NCI-H1930 (cell line): ENCODE measurements at places on chromosomes 5 and 9.

DNA sequence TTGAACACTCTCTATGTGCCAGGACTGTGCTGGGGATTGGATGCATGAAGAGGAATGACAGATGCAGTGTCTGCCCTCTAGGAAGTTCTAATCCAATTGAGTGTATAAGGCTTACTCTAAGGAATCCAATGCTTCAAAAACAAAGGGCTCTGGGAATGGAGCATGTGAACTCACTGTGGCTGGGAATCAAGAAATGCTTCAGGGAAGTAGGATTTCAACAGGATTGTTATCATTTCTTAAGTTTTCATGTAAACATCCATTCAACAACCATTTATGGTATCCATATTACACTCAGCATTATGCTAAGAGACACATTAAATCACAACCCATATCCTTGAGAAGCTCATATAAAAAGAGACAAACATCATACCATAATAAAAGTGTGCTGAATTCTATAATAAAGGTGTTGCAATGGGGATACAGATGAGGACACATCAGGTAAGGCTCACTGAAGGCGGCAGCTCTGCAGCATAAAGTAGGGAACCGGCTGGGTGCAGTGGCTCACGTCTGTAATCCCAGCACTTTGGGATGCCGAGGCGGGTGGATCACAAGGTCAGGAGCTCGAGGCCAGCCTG is 11.3 kb downstream of the SIL1 start:
- no peak for DNase-seq

DNA sequence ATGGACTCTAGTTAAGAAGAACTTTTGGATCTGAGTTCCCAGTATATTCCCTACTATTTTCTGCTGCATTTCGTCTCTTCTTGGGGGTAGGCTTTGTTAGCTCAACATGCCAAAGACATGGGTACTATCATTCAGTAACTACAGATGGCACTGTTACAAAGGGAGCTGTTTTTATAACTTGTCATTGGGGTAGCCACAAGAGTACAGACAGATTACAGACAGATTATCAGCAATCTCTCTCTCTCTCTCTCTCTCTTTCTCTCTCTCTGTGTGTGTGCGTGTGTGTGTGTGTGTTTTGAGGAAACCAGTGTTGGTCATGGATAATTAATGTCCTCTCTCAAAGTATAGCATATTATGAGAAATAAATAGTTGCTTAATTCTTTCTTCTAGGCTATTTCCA is 116.1 kb downstream of the WDR70 start:
- no peak for DNase-seq

- DNase-seq, result no peak
These were observed 12.2 kb upstream of the PRXL2C start for GRCh38 chr9:96667363-96667728.

DNA sequence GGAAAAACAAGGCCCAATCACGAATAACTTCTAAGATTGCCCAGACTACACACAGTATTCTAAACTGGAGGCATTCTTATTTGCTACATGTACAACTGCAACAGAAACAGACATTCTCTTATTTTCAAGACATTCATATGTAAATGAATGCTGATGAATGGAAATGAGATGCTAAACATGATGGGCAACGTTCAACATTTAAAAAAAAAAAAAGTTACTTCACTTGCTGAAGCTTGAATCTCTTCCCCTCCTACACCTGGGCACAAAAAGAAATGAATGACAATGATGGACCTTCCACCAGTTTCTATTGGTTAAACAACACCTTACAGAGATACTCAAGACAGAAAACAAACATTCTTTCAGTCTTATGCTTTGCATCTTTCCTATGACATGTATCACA is 160.5 kb downstream of the BNC2 start:
- no peak for DNase-seq

DNA sequence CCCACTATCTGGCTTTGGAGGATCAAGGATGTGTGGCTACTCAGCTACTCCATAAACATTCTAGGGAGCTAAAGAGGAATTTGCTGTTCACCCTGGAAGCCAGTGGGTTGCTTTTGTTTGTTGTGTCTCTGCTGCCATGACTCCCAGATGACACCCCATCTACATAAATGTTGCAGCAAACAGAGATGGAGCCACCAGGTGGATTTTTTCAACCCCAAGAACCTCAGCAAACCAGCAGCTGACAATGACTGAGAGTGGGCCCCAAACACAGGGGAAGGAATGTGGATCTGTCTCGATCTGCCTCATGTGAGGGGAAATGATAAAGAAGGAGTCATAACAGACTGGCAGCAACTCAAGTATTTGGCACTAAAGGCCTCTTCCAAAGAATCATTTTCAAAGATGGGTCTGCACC is 132.7 kb upstream of the TNC start:
- no peak for DNase-seq

- no peak for DNase-seq
These were observed 558 bp downstream of the SHROOM1 start for GRCh38 chr5:132829742-132830435.

GRCh38 chr5:69432412-69433206 is 17.7 kb downstream of the MARVELD2 start:
- DNase-seq, result no peak

- no peak for DNase-seq
These were observed 9.7 kb downstream of the TRIM7 start for GRCh38 chr5:181195249-181195761.

GRCh38 chr9:97459326-97459725 is 42.1 kb upstream of the TMOD1 start:
- DNase-seq, result no peak

DNA sequence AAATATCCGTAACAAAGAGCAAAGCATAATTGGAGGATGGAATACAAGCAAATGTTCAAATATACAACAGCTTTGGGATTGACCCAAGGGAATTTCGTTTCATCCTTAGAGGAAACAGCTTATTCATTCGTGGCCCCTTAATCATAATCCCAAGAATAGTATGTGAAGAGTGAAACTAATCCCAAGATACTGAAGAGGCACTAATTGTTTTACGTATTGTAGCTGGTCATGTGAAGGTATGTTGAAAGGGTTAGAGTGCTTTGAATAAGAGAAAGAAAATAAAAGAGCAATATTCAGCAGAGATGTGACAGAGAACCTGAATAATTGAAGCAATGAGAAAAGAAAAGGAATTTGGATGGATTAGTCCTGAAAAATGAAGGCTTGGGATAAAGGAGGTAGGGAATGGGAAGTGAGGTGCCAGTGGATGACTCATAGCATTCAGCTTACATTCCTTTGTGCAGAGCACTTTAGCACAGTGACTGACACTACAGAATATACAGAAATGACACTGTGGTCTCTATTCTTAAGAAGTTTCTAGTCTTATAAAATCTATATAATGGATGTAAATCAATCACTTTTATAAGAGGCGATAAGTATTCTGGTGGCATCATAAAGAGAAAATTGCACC is 221.9 kb downstream of the TLR4 start:
- DNase-seq, result no peak

DNA sequence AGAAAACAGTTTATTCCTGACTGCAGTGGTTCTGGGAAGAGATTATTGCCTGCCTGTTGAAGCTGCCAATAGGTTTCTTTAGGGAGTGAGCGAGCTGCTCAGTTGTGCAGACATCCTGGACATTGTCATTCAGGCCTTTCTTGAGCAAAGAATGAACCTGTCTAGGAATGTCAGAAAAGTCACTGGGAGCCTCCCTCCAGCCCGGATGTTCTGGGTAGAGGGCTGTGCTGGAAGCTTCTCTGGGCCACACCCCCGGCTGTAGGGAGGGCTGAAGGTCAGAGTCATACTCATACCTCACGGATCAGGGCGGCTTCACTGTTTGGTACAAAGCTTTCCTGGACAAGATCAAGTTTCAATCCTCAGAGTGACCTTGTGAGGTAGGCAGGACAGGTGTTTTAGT is 33.4 kb upstream of the TBC1D2 start:
- DNase-seq, result no peak

DNA sequence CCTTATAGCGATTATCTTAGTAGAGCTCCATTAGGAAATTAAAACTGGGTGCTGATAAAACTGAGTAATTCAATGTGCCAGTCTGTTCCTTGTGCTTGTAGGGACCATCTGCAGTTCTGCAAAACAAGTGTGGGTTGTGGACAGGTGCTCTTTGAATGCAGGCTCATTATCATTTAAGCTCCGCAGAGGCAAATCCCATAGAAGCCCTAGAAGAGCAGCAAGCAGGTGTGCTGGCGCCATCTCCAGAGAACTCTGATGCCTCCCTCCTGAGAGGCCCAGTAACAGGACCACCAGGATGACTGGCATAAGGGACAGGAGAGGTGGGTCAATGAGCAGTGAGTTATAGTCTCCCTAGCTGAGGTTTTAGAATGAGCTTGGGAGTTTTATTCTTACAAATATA is 1342.4 kb upstream of the DMAC1 start:
- DNase-seq, result peak; percentile 19

DNA sequence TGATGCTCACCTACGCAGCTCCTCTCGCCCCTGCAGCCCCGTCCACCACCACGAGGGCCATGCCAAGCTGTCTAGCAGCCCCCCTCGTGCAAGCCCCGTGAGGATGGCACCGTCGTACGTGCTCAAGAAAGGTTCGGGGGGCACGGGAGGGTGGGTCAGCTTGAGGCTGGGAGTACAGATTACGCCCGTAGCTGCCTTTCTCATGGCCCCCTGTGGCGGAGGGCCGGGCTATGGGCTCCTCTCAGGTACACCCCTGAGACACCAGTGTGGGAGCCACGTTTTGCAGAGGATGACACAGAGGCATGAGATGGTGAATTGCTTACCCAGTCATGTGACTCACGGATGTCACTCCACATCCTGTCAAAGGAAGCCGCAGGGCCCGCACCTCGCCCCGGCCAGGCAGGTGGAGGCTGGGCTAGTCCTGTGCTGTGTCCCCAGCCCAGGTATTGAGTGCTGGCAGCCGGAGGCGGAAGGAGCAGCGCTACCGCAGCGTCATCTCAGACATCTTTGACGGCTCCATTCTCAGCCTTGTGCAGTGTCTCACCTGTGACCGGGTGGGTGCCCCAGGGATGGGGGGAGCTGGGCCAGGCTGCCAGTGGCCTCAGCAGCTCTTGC is 33.7 kb downstream of the USP20 start:
- DNase-seq, result no peak

- DNase-seq, result no peak
These were observed 173.2 kb downstream of the RGS3 start for GRCh38 chr9:113636693-113637092.

GRCh38 chr5:96836817-96837216 is 29.1 kb upstream of the ERAP1 start:
- DNase-seq, result no peak

GRCh38 chr5:88826646-88827585 is 56.1 kb downstream of the MEF2C start:
- DNase-seq, result no peak

- no peak for DNase-seq
These were observed 117.5 kb upstream of the LMX1B start for GRCh38 chr9:126496181-126496576.

DNA sequence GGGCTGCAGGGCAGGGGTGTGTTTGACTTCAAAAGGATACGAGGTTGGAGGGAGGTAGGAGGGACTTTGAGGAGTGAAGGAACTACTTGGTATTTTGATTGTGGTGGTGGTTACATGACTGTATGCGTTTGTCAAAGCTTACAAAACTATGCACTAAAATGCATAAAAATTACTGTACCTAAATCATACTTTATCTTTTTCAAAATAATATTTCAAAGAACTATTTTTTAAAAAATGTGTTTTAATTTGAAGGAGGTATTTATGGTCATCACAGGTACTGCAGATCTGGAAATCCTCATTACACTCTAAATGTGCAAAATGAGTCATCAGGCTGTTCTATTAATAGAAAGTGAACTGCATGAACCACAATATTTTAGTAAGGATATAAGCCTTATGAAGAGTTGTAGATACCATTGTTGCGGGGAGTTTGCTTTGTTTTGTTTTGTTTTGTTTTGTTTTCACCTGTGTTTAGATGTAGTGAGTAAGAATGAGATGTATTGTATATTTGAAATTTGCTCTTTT is 116.9 kb downstream of the ARRDC3 start:
- no peak for DNase-seq

GRCh38 chr9:101397746-101398067 is 711 bp downstream of the MRPL50 start:
- no peak for DNase-seq

GRCh38 chr5:93076566-93076965 is 504.5 kb downstream of the NR2F1-AS1 start:
- DNase-seq, result no peak

DNA sequence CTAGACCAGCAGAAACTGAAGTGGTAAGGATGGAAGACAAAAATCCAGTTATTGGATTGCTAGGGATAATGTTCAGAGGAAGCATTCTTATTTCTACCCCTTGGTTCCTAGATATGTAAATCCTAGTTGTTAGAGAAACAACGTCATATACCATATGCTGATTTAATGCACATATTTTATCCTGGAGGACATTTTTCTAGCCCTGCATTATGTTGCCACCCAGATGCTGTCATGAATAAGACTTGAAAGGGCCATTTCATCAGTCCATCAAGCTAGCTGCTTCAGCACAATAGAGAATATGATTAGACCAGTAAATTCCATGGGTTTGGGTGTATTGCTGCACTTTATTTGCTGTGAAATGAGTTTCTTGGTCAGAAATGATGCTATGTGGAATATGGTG is 1736.4 kb downstream of the MAT2B start:
- no peak for DNase-seq

DNA sequence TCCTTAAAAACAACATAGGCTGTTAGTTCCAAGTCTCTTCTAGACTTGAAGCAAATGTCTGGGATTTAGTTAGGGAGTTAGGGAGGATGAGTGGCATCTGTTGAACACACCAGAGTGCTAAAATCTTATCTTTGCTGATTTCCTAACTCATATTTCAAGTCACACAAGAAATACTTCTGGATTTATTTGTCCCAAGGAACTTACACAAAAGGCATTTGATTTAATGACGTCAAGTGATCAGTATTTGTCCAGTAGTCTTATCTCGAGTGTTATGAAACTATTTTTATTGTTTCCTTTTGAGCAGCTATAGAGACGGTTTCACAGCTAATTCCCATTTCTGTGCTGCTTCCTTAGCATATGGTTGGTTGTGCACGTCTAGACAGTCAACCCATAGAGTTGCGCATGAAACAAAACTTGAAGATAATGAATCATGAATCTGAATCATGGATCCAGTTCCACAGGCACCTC is 140.5 kb upstream of the TUT7 start:
- no peak for DNase-seq

- no peak for DNase-seq
These were observed 38.6 kb upstream of the RNF38 start for GRCh38 chr9:36438536-36439236.

DNA sequence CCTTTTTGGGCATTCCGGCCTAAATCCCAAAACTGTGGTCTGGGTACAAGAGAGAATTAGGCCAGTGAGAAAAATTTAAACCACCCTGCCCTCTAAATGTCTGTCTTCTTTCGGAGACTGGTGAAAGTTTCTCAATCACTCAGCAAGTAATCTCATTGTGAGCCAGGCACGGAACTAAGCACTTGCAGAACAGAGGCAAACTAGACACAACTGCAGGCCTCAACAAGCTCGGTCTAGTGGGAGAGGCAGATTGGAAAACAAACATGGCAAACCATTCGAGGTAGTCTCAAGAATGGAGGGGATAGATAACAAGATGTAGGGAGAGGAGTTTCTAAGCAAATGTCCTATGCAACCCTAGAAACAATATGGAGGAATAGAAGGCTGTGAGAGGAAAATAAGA is 8.9 kb upstream of the C5orf58 start:
- no peak for DNase-seq
